ENCODE measurements at places on chromosomes 5 and 9.

- DNase-seq = no peak
Measured at GRCh38 chr9:76531231-76531780, 72.3 kb downstream of the GCNT1 start.

DNA sequence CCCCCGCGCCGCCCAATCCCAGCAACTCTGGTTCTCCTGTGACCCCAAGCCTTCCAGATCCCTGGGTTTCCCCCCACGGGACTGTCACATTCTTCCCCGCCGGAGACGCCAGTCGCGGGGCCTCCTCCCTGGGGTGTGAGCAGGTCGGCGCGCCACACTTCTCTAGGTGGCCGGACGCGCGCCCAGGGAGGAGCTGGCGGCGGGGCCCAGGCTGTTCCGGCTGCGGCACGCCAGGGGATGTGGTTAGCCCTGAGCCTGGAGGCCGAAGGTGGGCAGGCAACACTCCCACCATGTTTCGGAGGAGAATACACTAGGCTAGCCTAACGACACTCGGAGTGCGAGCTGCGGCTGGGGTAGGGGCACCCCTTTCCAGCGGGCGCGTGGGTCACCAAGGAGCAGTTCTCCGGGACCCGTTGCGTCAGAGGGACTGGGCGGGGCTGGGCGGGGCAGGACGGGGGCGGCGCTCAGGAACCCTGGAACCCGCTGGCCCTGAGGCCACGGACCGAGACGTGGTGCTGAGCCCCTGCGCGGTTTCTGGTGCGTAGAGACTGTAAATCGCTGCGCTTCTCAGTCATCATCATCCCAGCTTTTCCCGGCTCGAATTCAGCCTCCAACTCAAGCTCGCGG is at the start of gene SLC27A6:
SLC27A6 (plus strand) TSS at position 478 of the 627 bp plus-strand sequence. CDS start 650 bp downstream, outside the sequence.
- peak; percentile 58 for DNase-seq

DNA sequence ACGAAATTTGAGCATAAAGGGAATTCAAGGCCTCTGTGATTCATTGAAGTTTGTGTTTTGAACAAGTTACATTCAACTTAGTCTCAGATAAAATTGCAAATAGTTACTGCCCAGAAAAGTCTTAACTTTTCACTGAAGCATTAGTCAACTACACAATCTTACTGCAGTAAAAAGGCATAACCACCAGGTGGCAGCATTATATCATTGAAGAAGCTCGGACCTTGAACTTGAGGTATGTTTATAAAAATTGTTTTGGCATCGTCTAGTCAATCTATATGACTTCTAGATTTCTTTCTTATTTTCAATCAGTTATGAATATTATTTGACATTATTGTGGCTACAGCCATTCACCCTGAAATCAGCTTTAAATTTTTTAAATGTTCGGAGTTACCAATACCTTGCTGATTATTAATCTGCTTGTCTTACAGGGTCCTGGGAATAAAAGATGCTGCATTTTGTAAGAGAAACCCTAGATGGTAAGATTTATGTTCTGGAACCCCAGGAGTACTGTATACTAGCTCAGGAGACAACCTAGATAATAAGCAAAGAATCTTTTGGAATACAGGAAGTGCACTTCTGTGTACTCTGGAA is 83.9 kb upstream of the GRAMD2B start:
- no peak for DNase-seq

GRCh38 chr5:3033033-3033755 is 281.7 kb upstream of the IRX2 start:
- peak; percentile 64 for DNase-seq

DNA sequence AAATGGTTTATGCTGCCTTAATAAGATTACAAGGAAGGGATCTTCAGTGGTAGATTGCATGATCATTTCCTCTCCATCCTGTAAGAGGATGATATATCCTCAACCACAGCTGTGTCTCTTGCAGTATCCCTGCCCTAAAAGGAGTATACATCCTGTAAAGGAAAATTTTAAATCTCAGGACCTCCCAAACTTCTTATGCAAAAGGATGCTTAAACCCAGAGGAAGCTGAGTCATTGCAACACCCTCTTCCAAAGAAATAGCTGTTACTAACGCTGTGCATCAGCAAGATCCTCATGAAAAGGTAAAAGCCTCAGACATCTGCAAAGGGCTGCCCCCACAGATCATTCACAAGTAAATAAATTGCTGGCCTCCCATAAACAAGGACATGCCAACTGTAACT is 599.0 kb downstream of the PRELID2 start:
- no peak for DNase-seq

- no peak for DNase-seq
Measured at GRCh38 chr5:57745700-57746651, 263.4 kb upstream of the ACTBL2 start.

DNA sequence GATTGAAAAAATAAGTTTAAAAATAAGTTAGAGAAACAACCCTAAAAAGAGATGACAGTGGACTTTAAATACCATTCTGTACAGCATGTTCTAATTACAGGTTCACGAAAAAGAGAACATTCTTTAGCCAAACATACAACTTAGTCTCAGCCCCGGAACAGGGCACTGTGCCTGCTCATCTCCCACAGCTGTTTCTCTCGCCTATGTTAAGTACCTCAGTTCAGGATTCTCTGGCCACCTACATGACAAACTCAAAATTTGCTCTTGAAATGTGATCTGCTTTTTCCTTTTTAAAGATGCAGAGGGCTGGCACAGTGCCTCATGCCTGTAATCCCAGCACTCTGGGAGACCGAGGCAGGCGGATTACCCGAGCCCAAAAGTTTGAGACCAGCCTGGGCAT is 52.3 kb downstream of the MYO10 start:
- no peak for DNase-seq

- DNase-seq = no peak
Measured at GRCh38 chr9:93126151-93126781, 7.8 kb downstream of the NINJ1 start.

DNA sequence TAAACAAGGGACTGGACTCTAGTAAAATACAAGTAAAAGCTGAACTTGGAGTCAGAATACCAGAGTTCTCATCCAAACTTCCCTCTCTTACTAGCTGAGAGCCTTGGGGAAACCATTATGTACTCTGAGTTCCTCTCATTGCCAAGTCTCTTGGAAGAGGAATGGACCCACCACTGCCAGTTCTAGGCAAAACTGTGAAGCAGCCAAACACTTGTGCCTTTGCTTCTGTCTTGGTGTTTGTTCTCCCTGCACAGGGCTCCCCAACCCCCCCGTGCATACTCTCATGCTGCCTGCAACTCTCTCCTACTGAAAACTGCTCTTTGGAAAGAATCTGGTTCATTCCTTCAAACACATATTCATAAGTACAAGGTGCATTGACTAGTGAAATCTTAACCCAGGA is 102.6 kb downstream of the PDZD2 start:
- DNase-seq = no peak

DNA sequence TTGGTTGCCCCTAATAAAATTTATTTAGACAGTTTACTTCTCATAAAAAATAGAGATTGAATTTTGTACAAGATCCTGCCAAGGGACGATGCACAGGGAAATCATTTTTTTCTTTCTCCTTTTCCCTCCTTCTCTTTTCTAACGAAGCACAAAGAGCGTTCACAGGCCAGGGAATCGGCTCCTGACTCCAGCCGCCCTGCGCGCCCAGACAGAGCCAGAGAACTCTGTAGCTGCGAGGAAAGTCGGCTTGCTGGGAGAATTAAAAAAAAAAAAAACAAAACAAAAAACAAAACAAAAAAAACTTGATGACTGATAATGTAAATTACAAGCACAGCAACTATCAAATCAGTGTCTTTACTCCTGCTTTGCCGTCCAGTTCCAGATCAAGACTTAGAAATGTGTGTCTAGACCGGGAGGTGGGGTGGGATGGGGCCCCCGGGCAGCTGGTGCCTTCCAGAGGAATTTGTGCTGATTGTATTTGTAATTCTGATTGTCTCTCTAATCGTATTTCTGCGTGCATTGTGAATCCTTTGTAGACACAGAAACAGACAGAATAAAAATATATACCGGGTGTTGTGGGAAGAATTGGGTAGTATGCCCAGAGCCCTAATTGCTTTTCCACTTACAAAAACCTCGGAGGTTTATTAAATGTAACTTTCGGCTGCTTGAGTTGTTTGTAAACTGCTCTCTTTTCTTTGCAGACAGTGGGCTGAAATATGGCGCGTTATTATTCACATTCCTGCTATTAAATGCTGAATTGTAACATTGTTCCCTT is 3.6 kb upstream of the OTP start:
- peak; percentile 44 for DNase-seq

DNA sequence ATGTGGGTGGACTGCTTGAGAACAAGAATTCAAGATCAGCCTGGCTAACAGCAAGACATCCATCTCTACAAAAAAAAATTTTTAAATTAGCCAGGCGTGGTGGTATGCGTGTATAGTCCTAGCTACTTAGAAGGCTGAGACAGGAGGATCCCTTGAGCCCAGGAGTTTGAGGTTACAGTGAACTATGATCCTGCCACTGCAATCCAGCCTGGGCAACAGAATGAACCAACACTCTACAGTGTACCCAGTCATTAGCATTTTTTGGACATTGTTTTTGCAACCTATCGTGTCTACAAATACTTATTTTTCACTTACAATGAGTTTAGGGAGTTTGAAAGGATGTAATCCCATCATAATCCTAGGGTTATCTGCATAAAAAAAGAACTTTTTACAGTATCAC is 22.1 kb downstream of the RICTOR start:
- DNase-seq = no peak

DNA sequence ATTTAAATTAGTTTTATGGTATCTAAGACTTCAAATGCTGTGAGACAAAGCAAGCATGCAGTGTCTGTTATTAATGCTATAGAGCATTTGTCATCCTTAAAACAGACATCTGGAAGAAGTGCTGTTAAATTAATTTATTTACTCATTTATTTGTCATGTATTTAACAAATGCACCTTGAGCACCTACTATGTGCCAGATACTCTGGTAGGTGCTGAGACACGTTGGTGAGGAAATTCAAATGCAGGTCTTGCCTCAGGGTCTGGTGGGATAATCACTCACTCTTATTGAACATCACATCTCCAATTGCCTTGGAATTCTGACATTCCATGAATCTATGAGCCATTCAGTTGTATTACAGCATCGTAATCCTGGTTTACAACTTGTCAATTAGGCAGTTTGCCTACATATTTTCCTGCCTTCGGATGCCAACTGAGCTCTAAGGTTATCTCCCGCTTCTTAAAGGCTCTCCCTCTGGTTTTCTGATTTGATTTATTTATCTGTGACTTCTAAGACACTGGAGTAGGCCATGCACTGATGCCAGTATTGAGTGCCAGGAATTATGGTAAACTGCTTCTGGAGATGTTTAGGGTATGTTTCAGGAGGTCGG is 56.0 kb upstream of the RPS23 start:
- DNase-seq = no peak

GRCh38 chr5:39175273-39175955 is 43.9 kb downstream of the FYB1 start:
- DNase-seq = no peak

GRCh38 chr9:126703002-126703865 is 89.5 kb downstream of the LMX1B start:
- peak; percentile 87 for DNase-seq

- no peak for DNase-seq
Measured at GRCh38 chr9:103617046-103617445, 477.1 kb upstream of the SMC2 start.

DNA sequence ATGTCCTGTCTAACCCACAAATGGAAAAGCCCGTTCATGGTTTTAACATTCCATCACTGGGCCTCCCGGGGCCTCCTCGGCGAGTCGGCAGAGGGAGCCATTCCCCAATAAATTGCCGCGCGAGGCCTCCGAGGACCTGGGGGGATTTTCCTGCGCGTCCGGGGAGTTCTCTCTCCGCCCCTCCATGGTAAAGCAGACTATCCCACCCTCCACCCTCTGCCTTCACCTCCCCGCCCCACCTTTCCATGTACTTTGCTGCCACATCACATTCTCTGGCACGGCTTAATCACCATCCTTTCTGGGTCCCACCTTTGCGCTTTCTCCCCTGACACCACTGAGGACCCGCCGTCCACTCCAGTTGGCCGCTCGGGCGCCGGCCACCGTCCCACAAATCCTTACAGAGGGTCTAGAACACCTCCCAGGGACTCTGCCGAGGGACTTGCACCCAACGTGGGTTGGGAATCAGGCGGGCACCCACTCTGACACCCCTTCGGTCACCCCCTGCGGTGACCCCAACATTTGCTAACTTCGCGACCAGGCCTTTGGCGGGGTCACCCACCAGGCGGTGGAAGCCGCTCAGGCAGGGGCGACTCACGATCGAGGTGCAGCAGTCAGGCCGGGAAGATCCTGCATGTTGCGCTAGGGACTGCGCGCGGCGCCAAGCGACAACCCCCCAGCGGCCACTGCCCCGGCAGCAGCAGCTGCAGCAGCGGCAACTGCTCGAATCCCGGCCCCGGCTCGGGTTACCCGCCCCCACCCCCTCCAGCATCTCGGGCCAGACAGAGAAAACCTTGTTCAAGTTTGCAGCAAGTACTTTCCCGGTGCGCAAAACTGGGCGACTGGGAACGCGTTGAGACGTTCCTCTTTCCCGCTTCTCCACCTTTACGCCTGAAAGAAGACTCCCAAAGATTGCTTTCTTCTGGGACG is at the start of gene MEGF10:
MEGF10 (plus strand) TSS at position 778 of the 927 bp plus-strand sequence. CDS start 40,513 bp downstream, outside the sequence.
- DNase-seq = peak; percentile 76

DNA sequence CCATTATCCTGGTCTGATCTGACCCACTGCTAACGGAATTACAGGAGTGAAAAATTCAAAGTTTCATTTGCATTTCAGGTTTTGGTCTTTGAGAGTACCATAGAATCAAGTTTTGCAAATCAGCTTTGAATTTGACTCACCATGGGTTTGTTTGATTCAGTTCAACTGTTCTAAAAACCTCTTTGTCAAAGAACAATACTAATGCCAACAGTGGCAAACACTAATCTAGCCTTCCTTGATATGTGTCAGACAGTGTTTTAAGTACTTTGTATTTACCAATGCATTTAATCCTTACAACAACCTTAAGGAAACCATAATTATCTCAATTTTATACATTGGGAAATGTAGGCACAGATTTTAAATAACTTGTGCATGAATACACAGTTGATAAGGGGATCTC is 10.1 kb upstream of the FSD1L start:
- no peak for DNase-seq

Measured in ELF-1 (cell line).